ACHN (cell line): ENCODE measurements at places on chromosomes 3 and 15.

DNA sequence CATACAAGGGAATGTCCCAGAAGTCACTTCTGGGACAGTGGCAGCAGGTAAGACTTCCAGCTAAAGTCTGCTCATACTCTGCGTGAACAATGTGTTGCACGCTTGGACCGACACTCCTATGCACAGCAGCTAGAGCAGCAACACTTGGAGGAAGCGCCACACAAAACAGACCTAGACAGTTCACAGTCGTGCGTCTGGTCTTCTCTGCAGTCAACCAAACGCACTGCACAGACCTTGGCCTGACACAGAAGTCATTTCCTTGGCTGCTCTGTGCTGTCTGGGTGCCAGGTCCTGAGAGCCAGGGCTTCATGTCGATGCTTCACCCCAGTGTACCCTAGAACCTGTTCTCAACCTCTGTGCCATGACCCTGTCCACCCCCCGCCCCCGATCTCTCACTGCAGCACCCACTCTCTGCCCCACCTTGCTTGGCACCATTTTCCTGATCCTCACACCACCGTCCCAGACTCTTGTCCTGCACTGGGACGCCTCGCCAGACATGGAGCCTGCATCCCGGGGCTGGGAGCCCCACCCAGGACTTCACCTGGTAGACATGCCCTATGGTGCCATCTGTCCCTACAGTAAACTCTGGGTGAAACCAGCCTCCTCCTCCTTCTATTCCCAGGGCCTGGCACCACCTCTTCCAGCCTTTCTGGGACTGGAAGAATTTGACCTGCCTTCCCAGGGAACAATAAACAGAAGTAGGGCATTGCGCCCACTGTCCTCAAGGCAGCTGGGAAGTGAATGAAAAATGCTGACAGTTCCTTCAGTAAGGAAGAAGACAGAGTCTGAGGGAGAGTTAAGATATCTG, 3.1 kb downstream of the ATP10A start:
- no peak for DNase-seq

DNA sequence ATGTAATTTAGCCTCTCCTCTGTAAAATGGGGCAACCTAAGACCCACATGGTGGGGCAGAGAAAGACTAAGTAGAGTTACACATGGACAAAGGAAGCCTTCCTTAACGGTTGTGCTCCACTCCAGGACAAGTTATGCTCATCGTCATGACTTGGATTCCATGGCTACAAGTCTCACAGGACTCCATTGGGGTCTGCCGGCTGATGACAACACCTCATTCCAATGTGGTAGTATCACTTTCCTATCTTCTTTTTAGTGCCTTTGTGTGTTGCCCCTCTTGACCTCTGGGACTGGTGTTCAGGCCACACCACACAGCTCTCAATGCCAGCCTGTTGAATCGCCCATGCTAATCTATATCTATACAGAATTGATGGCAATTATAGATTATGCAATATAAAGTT, 181.3 kb upstream of the WNT5A start:
- peak; percentile 31 for DNase-seq

DNA sequence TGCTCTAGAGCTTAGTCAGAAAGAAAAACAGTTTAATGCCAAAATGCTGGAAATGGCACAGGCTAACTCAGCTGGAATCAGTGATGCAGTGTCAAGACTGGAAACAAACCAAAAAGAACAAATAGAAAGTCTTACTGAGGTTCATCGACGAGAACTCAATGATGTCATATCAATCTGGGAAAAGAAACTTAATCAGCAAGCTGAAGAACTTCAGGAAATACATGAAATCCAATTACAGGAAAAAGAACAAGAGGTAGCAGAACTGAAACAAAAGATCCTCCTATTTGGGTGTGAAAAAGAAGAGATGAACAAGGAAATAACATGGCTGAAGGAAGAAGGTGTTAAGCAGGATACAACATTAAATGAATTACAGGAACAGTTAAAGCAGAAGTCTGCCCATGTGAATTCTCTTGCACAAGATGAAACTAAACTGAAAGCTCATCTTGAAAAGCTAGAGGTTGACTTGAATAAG, 150.5 kb upstream of the LRRFIP2 start:
- no peak for DNase-seq

DNA sequence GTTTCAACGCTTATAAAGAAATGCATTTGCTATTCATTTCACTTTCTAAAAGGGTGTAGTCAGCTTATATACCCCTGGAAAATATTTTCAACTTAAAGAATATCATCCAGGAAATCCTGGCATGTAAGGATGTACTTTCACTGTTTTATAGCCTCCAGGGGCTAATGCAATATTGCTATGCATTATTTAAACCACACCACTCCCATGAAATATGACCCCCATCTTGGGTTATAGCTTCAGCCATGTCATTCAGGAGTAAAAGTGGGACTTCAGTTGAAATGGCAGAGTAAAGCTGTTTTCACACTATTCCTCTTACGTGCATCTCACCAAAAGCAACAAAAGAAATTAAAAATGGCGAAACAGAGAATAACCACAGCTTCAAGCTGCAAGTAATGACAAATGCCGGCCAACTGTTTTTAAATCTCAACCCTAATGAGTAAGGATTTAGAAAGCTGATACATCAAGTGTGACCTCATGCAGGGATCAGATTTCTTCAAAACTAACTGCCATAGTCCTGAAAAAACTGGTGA, 84.5 kb downstream of the COL6A6 start:
- no peak for DNase-seq

DNA sequence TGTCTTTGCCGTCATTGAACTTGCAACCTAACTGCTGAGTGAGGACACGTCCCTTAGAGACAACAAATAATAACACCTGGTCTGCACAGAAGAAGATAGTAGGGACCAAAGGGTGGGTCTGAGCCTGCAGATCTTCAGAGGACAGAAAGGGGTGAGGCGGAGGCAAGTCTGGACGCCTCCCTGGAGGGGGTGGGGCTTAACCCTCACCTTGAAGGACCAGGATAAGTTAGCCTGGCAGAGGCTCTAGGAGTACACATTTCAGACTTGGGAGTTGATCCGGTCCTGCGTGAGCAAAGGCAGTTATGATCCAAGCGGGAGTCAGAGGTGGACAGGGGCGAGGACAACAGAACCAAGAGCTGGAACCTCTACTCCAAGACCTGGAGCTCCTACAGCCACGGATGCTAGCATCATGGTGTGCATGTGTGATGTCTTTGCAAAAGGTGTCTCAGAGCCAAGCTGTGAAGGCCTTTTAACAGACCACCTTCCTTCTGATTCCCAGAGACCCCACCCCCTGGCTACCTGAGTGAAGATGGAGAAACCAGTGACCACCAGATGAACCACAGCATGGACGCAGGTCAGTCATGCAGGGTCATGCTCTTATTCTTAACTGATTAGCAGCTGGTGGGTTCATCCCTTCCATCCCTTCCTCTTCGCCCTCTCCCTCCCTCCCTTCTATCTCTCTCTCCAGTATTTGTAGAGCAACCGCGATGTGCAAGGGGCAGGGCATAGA, 88.0 kb downstream of the AAGAB start:
- no peak for DNase-seq

- DNase-seq = no peak
These were observed 794.0 kb upstream of the CFAP20DC start for GRCh38 chr3:59843821-59844220.

GRCh38 chr3:8981296-8981695, 18.0 kb upstream of the RAD18 start:
- no peak for DNase-seq

DNA sequence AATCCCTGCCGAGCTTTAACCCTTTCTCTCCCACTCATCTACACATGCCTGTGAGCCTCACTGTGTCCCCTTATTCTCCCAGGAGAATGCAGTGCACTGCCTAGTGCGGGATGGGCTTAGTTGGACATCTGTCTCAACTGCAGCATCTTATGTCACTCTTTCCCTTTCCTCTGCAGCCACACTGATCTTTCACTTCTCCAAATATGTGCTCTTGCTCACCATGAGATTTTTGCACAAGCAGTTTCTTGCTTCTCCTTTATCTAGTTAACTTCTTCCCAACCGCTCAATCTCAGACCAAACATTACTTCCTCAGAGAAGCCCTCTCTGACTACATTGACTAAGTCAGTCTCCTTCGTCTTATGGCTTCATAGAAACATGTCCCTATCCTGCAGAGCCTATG, 292.3 kb downstream of the KBTBD8 start:
- DNase-seq = no peak

DNA sequence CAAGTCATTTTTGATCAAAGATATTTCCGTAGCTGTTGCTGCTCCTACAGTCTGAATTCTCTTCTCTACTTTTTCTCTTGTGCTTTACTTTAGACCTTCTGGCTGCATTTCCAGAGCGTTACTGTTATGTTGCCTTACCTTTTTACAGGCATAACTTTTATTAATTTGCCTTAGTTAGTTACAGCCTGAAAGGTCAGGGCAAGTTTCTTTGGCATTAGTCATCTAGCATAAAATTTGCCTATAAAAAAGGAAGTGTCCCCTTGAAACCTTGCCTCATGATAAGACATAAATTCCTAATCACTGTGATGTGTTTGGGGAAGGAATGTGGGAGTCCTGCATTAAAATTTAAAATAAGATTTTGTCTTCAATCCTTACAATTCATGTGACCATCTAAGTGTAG, 618.5 kb downstream of the NR2F2 start:
- no peak for DNase-seq

- DNase-seq = no peak
These were observed 41.2 kb downstream of the ZNF710 start for GRCh38 chr15:90042356-90042755.

- no peak for DNase-seq
These were observed 223.3 kb downstream of the EPHB1 start for GRCh38 chr3:135018149-135018923.

- no peak for DNase-seq
These were observed 14.9 kb upstream of the DPH6 start for GRCh38 chr15:35560870-35561269.

DNA sequence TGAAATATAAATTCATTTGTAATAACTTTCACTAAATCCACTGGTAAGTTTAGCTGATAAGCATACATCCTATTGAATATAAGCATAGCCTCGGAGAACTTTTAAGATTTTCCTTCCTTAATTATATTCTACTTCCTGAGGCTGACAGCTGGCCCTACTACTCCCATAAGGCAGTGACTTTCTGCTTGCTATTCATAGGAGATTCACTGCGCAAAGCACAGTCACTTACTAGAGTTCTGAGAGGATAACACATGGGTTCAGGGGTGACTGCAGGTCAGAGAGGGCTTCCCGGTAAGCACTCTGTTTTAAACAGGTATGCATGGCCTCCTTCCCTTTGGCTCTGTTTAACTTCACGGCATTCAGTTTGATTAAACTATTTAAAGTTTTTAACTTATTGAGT, 75.8 kb downstream of the FAIM start:
- DNase-seq = no peak

DNA sequence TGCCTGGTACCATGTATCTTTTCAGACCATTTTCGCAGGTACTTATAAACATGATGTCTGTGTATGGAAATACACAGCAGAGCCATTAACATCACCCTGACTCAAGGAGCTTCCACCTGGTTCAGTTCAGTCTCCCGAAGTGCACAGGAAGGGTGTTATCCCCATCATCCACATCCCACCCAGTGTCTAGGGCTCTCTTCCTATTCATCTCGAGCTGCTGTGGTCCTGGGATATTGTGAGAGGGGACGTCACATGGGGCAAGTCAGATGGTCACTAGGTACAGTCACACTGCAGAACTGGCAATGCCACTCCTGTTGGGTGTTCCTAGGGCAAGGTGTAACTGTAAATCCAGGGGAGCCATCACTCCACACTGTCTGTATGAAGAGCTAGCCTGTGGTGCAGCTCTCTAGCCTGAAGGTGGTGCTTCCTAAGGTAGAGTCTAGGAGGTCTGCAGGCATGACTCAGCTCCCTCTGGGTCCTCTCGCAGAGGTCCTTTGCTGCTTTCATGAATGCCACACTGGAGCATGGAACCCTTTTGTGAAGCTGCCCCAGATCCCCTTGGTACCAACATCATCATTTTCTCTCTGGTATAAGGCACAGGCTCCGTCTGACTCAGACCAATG, 13.9 kb downstream of the ISLR2 start:
- peak; percentile 19 for DNase-seq
